ENCODE measurements at places on chromosomes 6 and 20.
A peak's percentile ranks its signal among the peaks of the same experiment; 100 is the strongest.

DNA sequence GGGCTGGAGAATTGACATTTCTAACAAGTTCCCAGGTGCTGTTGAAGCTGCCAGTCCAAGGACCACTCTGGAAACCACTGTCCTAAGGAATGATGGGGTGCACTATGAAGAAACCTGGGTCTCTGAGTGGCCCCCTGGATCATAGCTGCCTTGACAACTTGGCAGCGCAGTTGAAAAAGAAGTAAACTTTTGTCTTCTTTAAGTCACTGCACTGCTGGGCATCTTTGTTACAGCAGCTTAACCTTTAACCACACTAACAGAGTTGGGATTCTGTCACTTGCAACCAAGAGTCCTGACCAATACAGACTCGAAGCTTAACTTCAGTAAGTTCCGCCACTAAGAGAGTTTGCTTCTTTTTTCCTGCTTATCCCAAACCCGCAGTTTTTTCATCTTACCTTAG, 8.5 kb upstream of the KCNK15 start:
- DNase-seq = no peak

- DNase-seq = no peak
These were observed 487.7 kb upstream of the BTBD3 start for GRCh38 chr20:11429889-11430519.

- DNase-seq = no peak
These were observed 1.1 kb downstream of the FNDC1 start for GRCh38 chr6:159170333-159170672.

DNA sequence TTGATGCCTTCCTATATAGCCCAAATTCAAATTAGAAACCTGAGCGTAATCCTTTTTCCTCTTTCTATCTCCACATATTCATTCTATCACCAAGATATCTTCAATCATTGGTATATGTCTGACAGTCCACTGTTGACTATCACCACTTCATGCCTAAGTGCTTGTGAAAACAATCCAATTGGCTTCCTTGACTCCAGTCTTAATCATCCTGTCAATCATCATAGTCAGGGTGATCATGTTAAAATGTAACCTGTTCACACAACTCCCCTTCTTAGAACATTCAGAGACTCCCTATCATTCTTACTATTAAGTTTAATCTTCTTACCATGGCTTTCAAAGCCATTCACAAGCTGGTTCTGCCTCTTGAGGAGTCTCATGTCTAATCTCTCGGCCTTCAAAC, 616.7 kb downstream of the PHF3 start:
- DNase-seq = no peak

DNA sequence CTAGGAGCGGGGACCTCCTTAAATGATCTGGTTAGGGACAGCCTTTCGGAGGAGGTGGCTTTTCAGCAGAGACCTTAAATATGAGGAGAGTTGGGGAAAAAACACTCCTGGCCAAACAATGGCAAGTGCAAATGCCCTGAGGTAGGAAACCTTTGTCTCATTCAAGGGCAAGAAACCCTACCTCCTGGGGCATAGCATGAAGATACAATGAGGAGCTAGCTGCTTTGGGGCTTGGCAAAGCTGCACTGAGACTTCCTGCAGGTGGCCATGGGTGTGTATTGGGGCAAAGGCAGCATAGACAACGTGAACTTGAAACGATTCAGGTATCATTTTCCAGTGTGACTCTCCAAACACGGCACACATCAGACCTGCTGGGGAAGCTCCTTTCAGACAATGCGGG, 30.7 kb downstream of the PMEPA1 start:
- peak; percentile 72 for DNase-seq

GRCh38 chr20:51910321-51911050, 108.2 kb upstream of the SALL4 start:
- no peak for DNase-seq

- DNase-seq = no peak
These were observed 271.2 kb upstream of the PRDM1 start for GRCh38 chr6:105814745-105815536.

GRCh38 chr6:11810039-11810541, 31.5 kb upstream of the ADTRP start:
- no peak for DNase-seq

DNA sequence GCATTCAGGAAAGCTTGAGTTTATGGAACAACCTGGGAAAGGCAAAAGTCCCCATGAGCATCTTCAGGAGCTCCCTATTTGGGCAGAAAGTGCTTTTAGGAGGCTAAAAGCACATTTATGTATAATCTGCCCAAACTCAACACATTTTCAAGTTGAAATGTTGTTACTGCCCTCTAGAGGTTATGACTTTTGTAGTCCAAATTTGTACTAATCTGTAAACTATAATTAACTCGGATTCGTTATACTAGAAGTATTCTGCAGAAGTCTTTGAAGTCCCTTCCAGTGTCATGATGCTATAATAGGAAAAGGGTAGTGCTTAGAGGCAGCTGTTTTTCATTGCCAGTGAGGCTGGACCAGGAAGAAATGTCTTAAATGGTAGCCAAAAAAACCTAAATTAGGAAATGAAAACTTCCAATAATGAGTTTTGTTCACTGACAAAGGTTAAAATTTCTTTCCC, 44.8 kb upstream of the EMILIN3 start:
- DNase-seq = peak; percentile 79

DNA sequence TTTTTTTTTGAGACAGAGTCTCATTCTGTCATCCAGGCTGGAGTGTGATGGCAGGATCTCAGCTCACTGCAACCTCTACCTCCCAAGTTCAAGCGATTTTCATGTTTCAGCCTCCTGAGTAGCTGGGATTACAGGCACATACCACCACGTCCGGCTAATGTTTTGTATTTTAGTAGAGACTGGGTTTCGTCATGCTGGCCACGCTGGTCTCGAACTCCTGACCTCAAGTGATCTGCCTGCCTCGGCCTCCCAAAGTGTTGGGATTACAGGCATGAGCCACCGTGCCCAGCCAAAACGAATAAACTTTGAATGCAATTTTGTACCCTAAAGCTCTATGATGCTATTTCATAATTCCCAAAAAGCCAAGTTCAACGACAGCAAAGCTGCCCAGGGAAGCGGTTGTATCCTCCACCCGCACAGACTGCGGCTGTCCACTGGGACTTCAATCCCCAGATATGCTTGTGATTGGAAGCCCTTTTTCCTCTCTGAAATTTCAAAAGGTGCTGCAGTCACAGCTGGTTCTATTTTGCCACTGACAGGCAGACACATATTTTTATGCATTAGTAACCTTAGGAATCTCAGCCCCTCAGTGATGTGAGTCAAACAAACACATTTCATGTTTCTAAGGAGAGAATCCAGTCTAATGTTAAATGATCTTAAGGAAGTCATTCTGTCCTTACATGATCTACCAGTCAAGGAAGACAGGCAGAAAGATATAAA, 8.7 kb upstream of the RAMACL start:
- no peak for DNase-seq

DNA sequence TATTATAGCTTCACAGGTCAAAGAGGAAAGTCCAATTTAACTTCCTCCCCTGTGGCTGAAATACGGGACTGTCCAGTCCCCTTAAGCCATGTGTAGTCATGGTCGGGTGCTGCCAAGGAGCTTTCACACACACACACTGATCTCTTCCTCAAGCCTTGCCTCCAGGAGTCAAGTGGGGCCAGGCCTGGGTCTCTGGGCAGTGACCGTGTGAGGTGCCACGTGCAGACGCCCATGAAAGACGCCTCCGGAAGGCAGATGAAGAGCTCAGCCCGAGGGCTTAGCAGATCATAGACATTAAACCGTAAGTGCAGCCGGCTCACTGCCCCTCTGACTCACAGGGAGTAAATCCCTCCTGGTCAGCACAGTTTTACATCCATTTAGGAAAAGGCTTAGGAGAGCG, 4.2 kb downstream of the GABRR2 start:
- DNase-seq = no peak

- DNase-seq = no peak
These were observed 344.4 kb upstream of the RUNX2 start for GRCh38 chr6:44983467-44984365.

- no peak for DNase-seq
These were observed 15.8 kb downstream of the GJA1 start for GRCh38 chr6:121451250-121451649.

GRCh38 chr20:36528176-36528874, 13.0 kb upstream of the MYL9 start:
- no peak for DNase-seq

- no peak for DNase-seq
These were observed 16.7 kb upstream of the TGM6 start for GRCh38 chr20:2364044-2364443.

- DNase-seq = no peak
These were observed 594 bp upstream of the CDKN1A start for GRCh38 chr6:36677753-36678487.

DNA sequence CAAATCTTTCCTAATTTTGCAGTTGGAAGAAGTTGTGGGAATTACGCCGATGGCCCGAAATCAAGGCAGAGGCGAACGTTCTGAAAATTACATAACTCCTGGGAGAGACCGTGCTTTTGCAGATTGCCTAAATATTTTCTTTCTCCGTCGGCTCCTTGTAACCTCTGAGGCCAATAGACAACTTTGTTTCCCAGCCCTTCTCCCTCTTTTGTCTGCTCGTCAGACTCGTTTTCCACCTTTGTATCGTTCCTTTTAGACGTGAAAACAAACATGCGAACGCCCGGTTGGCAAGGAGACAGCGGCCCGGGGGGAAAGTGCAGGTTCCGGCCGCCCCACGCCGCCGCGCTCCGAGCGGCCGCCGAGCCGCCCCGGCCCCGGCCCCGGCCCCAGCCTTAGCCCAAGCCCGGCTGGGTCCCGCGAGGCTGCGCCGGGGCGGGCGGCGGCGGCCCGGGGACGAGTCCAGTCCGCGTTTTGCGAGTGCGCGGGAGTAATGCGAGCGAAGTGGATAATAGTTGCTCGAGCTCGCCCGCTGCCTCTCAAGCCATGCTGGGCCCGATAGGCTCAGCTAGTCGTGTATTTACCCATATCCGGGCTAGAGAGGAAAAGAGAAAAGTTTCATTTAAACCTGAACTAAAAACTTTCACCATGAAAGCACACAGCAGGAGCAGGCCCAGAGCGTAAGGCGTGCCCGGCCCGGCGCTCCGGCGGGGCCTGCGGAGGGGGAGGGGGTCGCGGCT, at the start of gene ARID1B:
Gene ARID1B, plus strand, starts transcription at position 539 of the 737 bp plus-strand sequence. CDS start 303 bp downstream, outside the sequence.
- DNase-seq = peak; percentile 80

DNA sequence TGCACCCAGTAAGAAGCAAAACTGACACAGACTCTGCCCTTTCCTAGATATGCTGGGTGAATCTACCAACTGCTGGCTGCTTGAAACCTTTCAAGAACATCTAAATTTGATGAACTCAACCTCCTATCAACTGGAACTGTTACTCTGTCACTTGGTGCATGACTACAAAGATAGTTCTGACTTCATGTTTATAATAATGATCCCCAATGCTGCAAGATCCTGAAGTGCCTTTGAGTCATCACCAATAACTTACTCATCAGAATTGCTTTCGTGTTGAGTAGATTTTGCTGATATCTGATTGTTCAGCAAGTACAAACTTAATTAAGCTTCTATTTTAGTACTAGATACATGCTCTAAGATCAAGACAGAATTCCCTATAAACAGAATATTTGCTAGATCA, 100.2 kb upstream of the ARMC2 start:
- DNase-seq = no peak

DNA sequence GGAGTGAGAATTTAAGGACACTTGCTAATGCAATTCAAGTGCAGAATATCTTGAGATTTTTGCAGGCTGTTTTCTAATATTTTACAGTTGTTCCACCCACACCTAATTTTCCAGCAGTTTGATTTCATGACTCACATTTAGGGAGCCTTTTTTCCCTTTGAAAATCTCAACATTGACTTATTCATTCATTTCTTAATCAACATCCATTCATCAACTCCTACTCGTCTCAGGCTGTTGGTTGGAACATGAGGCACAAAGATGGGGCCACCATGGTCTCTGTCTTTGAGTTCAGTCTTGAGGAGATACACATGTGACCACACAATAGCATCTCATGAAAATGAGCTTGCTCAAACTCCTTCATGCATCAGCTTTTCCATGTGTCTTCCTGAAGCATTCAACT, 135.6 kb downstream of the UNC5CL start:
- no peak for DNase-seq

GRCh38 chr6:143183666-143184065, 123.0 kb downstream of the AIG1 start:
- no peak for DNase-seq

DNA sequence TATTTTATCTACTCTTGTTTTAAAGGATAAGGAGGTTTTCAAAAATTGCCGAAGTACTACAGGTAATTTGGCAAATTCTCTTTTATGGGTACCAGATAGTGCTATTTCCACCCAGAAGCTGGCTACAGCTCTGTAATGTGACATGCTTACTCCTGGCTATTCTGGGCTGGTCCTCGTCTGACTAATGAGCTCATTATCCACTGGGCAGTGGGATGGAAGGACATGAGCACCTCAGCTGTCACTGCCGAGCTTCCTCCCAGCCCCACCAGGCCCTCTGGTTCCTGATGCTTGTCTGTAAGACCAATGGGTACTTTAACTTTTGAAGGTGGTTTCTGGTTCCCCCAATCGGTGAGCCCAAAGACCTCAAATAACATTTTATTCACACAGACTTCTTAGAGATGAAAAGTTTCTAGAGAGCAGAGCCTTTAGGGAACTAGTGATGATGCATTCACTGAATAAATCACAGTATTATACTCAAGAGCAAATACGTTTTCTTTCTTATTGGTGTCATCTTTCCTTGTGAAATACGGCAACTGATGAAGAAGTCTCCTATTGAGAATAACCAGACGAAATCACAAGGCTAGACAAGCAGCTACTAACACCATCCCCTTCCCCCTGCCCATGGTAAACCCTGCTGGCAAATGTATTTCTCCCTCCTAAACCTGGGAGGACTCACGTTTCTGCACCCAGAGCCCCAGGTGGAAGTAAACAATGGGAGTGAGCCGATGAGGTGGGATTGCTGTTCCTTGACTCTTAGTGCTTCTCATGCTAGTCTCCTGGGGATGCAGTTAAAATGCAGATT, 80.8 kb downstream of the SLC22A3 start:
- DNase-seq = no peak

GRCh38 chr6:42279966-42280629, 62.4 kb upstream of the MRPS10 start:
- no peak for DNase-seq

DNA sequence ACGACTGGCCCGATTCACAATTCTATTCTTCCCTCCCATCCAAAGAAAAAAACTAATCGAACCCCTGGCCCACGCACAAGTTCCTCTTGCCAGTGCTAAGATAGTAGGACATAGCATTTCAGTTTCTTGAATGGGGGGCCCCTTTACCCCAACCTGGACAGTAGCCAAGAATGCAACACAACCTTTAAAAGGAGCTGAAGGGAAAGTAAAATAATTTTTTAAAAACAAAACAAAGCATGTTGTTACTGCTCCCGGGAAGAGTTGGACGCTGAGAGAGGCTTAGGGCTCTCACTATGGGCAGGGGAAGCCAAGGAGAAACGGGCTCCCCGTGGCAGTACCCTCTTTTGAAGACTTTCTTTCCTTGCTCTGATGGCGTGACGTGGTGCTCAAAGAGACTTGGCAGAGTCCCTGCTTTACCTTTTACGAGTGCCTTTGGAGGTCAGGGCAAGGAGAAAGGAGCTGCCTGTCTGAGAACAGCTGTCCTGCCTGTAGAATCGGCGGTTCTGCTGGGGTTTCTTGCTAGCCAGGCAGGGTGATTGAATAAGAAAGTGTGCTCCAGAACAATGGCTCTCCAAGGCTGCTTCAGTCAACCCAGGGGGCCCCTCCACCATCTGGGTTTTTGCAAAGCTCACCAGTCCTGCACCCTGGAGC, 5.8 kb downstream of the TFAP2C start:
- DNase-seq = no peak
